ENCODE measurements at places on chromosomes 6 and 20.

DNA sequence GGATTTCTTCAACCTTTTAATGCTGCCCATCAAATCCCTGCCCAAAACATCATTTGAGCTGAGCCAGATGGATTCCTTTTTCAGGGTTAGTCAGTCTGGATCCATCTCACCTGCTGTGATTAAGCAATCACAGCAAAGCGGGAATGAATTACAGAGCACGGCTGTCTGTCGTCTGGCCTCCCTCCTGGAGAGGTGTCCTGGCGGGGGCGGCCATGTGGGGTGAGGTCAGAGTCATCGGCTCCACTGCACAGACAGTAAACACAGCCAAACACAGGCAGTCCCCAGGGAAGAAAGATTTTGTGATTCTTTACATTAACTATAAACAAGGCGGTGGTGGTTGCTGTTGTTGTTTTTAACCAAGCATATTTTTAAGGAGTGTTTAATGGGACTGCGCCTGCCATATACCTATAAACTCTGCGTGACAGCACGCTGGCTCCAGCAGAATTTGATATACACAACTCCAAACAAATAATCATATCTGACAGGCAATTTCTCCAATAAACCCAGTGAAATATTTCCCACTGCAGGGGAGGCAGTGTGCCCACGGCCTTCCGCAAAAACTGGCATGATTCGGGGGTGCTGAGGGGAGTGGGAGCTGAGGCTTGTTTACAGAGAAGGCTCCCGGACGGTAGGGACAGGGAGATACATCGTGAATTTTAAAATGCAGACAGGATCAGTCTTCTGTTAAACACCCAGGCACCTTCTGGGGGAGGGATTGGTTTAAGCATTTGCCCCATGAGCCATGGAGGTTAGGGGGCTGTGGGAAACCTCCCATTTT, 232.0 kb upstream of the PMEPA1 start:
- no peak for DNase-seq

- no peak for DNase-seq
Observed at GRCh38 chr6:141688916-141689315, 443.8 kb upstream of the GJE1 start.

- no peak for DNase-seq
Observed at GRCh38 chr20:33909331-33909921, 84.3 kb upstream of the RALY start.

DNA sequence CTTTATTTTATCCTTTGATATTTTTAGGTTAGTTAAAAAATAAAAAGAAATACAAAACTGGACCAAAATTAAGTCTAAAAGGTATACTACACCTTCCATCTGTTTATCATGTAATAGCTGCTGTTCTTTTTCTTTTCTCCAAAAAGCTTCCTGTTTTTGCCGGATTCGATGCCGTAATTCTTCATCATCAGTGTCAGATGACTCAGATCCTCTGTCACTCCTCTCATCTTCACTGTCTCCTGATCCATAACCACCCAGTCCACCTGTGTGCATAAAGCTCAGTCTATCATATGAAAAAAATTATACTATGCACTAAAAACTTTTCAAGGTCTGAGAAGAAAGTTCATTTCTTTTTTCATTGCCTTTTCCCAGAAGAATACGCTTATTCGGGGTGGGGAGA, 8.5 kb upstream of the COQ3 start:
- DNase-seq, result no peak

- no peak for DNase-seq
Observed at GRCh38 chr6:28446818-28447511, 3.7 kb upstream of the ZSCAN23 start.

DNA sequence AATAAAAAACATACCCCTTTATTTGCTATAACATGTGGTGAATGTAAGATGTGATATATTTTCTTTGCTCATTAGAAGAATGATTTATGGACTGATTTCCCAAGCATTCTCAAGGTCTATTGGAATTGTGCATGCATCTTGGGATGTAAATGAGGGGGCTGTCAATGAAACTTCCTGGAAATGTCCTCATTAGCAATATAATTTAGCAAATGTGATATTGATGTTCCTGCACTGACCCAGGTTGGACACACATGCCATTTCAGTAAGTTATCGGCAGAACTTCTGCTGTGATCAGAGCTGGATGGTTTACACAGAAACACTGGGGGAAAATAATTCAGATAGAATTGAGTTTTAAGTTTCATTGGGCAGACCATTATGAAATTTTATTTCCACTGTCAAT, 99.9 kb downstream of the ELOVL4 start:
- no peak for DNase-seq

DNA sequence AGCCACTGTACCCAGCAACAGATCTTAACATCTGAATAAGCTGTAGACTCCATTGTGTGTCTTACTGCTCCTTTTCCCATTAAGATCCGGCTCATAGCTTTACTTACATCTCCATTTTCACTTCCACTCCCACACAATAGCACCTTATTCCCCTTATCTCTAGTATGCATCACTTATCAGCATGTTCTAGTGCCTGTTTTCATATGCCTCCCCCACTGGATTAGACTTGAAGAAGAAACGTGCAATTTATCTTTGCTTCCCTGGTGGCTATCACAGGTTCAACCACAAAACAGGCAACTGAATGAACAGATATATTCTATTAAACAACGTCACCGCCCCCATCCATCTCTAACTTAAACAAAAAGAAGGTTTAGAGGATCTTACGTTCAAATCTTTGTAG, 12.1 kb downstream of the SSR1 start:
- no peak for DNase-seq
